ENCODE measurements at places on chromosomes 2 and 18. TPM values are rescaled to one million over a fixed set of nuclear protein-coding genes. Genes with fewer than 3 reads are reported as not detected.

GPR75 gene
- 1.8 TPM for total RNA-seq

TMX3 gene
- 21.4 TPM for total RNA-seq

CDKL4 gene
- total RNA-seq: not detected

CYP26B1 gene
- 18.3 TPM for total RNA-seq

GPR148 gene
- not detected for total RNA-seq

CXCR4 gene
- 0.28 TPM for total RNA-seq

SERPINB4 gene
- 0.14 TPM for total RNA-seq

All from A549 treated with CORT108297 at 1 μM for 4 hours (cell line).